ENCODE measurements at places on chromosomes 1 and 21.

GRCh38 chr21:29114765-29115500 is 15.5 kb upstream of the MAP3K7CL start:
- DNase-seq: no peak

- DNase-seq: no peak
Measured at GRCh38 chr1:195597891-195598290, 1010.3 kb downstream of the KCNT2 start.

- DNase-seq: no peak
Measured at GRCh38 chr1:243487649-243488227, 231.9 kb downstream of the SDCCAG8 start.

DNA sequence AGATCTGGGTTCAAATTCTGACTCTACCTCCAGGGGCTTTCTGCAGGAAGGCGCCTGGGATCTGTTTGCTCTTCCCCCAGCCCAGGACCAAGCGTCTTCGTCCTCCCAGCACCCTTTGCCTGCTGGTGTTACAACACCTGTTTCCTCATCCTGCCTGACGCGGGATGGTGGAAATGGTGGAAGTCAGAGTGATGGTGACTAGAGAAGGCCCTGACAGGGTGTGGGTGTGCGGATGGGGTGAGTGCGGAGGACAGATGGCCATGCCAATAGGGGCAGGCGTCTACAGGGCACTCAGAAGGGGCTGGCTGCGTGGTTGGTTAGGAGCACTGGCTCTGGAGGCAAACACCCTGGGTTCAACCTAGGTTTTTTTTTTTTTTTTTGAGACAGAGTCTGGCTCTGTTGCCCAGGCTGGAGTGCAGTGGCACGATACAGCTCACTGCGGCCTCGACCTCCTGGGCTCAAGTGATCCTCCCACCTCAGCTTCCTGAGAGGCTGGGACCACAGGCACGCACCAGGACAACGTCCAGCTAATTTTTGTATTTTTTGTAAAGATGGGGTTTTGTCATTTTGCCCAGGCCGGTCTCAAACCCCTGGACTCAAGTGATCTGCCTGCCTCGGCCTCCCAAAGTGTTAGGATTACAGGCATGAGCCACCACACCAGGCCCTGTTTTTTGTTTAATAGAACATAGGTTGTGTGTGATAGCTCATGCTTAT is 1.5 kb downstream of the THEMIS2 start:
- no peak for DNase-seq

GRCh38 chr1:118862755-118863154 is 125.4 kb downstream of the TBX15 start:
- no peak for DNase-seq

DNA sequence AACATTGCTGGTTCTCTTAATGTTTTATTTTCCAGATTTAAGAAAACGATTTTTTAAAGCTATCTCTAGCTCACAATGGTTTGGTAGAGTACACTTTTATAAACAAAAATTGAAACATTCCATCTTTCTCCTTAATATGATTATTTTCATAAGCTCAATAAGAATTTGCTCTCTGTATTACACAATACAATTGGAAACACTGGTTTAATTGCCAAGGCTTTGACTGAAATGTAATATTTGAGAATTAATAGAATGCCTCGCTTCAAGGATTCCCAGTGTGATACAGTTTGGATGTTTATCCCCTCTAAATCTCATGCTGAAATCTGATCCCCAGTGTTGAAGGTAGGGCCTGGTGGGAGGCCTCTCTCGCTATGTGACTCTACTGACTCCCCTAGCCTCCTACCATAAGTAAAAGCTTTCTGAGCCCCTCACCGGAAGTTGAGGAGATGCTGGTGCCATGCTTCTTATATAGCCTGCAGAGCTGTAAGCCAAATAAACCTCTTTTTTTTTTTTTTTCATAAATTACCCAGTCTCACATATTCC is 67.4 kb downstream of the DDAH1 start:
- no peak for DNase-seq

DNA sequence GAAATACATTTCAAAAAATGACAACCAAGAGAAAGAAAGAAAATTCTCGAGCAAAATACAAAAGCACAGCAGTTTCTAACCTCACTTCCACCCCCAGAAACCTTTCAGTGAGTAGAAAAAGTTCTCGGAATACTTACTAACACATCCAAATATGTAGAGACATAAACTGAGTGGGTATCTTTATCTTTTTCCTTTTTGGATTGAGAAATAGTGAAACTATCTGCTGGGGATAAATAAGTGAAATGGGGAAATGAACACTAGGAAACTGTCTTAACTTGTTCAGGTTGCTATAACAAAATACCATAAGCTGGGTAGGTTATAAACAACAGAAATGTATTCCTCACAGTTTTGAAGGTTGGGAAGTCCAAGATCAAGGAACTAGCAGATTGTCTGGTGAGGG is 72.0 kb downstream of the VCAM1 start:
- DNase-seq: no peak

DNA sequence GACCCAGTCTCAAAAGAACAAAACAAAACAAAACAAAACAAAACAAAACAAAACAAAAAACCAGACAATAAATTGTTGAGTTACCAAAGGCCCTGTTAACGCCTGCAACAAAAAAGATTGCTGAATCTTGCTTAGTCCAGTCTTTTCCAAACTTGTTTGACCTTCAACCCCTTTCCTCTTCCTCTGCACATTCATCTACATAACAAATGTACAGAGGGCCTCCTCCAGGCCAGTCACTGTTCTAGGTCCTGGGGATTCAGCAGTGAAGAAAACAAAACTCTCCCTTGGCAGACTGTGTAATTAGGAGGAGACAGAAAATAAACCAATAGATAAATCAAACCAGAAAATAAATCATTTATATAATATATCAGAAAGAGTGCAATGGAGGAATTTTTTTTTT is 294.0 kb upstream of the ADGRL2 start:
- no peak for DNase-seq

DNA sequence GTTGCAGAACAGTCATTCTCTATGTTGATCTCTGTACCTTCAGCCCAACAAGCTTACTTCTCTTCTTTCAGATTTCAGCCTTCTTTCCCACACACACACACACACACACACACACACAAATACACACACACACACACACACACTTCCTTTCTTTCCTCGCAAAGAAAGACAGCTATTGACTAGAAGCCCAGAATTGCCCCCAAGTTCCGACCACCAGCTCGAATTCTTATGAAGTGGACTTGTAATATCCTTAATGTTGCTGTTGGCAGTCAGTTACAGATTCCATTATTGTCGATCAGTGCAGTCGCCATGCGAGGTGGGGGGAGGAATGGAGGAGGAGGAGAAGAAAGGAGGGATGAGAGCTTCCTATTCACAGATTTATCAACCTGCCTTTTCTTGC is 125.5 kb downstream of the CLEC20A start:
- DNase-seq: no peak

DNA sequence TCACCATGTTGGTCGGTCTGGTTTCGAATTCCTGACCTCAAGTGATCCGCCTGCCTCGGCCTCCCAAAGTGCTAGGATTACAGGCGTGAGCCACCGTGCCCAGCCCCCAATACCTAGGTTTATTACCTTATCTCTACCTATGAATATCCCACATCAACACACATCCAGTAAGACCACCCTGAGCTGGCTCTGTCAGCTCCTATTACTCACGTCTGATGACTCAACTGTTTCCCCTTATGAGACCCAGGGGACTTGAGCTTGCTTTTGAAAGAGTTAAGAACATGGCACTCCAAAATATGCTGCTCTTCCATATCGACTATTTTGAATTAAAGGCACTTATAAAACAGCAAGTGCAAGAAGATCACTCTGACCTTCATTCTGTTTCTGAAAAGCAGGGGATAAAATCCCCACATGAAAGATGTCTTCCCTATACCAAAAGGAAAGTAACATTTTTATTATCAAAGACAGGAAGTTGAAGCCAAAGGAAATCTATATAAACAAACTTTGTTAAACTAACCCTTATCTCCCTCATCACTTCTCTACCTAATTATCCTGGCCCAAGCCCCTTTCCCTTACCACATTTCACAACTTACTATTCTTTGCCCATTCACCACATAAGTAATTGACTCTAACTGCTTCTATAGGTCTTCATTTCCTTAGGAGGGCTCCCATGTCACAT is 41.3 kb upstream of the OSBPL9 start:
- DNase-seq: no peak

DNA sequence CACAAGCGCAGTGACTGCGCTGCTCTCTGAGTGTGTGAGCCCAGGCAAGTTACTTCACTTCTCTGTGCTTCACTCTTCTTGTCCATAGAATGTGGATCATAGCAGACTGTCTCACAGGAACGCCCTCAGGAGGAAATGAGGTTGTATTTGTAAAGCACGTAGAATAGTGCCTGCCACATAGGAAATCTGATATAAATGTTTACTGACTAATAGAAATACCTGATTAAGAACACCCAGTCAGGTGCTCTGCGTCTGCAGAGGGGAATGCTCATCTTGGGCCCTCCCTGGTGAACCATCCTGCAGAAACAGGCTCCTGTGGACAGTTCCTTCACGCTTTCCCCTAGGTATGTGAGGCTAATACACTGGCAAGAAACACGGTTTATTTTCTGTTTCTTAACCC is 100.3 kb downstream of the BEND5 start:
- no peak for DNase-seq

GRCh38 chr1:203299169-203299568 is 6.2 kb upstream of the BTG2 start:
- DNase-seq: no peak

DNA sequence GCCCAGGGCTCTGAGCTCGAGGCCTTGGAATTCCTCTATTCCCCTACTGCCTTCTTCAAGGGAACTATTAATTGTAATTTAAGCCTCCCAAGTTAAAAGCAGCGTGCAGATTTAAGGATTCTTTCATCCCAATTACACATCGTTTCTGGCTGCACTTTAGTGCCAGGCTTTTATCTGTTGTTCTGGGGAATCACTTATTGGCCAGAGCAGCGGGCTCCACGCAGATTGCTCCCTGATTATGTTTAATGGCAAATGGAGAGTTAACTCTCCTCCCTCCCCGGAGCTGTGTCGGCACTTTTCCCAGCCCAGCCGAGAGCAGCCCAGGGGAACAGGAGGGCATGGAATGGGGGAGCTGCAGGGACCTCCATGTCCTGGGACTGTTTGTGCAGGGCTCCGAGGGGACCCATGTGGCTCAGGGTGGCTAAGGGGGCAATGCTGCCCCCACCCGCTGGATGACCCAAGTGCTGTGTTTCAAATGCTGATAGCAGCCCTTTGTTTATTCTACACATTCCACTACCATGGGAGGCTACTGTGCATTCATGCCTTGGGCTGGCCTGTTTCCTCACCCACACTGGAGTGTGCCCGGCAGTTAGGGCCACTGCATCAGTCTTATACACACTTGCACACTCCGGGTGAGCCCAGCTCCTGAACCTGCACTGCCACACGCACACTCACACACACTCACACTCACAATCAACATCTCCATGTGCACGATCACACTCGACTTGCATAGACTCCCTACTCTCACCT is 93.3 kb upstream of the POU3F1 start:
- no peak for DNase-seq

- no peak for DNase-seq
Measured at GRCh38 chr21:22200378-22201092, 1202.3 kb downstream of the NCAM2 start.

GRCh38 chr1:9753121-9753531 is 70.6 kb downstream of the CLSTN1 start:
- DNase-seq: no peak

DNA sequence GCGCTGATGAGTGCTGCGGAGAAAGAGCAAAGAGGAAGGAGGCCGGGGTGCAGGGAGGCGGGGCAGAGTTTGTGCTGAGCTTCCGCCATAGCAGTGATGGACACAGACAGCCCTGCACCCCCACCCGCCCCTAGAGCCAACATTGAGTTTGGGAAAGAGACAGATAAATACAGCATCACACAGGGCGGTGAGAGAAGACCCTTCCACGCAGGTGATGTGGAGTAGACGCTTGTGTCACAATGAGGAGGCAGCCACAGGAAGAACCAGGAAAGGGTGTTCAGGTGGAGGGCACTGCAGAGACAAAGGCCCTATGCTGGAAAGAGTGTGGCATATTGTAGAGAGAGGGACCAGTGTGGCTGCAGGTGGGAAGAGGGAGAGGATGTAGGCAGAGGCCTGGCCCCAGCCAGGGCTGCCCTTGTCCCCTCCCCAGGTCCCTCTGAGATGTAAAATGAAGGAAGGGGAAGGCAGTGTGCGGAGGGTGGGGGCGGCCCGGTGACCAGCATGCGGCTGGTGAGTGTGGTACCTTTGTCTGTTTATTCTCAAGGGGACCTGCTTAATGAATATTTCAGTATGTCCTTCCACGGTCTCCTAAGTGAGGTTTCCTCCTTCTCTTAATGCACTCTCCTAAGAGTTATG is 194.4 kb upstream of the TMEM51 start:
- DNase-seq: no peak

DNA sequence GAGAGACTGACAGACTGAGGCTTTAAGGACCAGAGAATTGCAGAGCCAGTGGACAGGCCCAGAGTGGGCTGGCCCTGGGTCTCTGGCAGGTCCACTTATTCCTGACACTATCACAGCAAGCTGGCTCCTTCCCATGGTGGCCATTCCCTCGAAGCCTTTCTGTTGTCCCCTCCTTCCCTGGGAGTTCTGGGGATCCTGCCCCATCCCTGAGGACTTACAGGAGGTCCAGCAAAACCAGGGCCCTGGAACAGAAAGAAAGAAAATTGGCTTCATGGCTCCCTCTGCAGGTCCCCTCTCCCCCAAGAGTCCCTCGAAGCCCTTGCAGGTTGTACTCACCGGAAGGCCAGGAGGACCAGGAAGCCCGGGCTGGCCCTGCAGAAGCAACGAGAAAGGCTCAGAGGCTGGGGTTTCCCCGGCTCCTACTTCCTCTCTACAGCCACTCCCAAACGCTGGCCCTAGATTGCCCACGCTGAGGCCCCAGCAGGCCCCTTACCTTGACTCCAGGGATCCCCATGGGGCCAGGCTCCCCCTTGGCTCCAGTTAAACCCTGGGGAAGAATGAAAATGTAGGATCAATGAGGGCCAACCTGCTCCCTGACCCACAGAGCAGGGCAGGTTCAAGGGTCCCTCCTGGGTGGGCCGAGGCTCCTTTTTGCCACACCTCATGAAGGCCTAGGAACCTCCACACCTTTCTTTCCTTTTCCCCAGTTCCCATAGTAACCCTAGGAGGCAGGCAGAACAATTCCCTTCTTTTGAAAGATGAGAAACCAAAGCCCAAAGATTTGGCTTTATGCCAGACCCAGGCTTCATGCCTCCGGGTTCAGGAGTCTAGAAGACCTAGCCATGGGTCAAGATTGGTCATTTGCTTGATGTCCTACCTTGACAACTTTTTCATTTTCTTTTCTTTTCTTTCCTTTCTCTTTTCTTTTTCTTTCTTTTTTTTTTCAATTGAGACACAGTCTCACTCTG is 4.6 kb downstream of the COL9A2 start:
- no peak for DNase-seq

Data from stimulated activated CD8-positive, alpha-beta memory T cell treated with anti-CD3 and anti-CD28 coated beads, Interleukin-4, amount 100 ng/mL, for 1 hour (primary cell).